ENCODE measurements at places on chromosomes 7 and 10.

GRCh38 chr7:73521636-73522104 is 423 bp downstream of the BAZ1B start:
- no peak for DNase-seq

GRCh38 chr7:131100357-131101054 is 227.2 kb upstream of the MKLN1 start:
- no peak for DNase-seq

DNA sequence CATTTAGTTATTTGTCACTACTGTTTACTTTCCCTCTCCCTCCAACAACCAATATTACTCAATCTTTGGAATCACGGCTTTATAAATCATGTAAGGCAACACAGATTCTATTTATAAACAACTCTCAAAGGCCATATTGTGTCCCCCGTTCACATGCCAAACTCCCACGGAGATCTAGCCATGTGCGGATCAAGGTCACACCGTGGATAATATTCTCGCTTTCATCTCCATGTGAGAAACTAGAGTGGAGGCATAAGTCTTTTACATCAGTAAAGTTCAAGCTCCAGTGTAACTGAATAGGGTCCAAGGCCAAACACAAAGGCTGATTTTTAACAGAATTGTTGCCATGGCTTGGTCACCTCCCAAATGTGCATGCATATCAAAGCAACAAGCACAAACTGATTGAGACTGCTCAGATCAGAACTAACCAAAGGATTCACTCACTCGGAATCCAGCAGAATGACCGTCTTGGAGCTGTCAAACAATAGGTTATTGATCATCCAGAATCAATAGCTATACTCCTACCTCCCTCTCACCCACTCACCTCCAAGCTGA is 569.5 kb upstream of the LRRN3 start:
- DNase-seq = no peak

DNA sequence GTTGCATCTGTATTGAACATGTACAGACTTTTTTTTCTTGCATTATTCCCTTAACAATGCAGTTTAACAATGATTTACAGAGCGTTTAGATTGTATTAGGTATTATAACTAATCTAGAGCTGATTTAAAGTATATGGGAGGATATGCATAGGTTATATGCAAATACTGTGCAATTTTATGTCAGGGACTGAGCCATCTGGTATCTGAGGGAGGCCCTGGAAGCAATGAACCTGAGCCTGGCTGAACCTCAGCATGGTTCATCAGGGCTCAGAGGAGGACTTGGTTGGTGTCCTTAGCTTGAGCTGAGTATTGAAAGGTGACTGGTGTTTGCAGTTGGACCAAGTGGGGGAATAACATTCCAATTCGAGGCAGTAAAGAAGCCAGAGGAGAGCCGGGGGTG is 4.8 kb downstream of the ADCK2 start:
- DNase-seq = no peak

DNA sequence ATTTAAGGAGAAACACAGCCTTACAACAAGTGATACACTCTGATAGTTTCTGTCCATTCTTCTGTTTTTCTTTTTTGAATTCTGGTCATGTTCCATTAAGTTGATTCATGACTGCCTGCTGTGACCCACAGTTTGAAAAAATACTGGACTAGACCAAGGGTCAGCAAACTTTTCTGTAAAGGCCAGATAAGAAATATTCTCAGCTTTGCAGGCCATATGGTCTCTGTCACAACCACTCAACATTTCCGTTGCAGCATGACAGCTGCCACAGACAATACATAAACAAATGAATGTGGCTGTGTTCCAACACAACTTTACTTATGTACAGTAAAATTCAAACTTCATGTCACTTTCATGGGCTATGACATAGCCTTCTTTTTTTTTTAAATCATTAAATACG is 156.7 kb downstream of the PLXNA4 start:
- DNase-seq = no peak

- no peak for DNase-seq
Measured at GRCh38 chr7:114444196-114444595, 29.6 kb downstream of the FOXP2 start.

DNA sequence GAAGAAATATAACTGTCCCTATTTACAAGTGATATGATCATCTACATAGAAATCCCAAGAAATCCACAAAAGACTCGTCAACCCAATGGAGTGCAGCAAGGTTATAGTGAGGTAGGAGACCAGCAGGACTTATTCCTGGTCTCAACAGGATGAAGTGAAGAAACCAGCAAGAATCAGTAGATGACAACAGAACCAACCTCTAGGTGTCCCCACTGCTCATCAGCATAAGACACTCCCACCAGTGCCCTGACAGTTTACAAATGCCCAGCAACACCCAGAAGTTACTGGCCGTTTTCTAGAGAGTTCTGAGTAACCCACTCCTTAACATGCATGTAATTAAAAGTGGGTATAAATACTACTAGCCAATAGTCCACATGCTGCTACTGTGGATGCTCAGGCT is 470.5 kb upstream of the LRRTM3 start:
- peak; percentile 1 for DNase-seq

DNA sequence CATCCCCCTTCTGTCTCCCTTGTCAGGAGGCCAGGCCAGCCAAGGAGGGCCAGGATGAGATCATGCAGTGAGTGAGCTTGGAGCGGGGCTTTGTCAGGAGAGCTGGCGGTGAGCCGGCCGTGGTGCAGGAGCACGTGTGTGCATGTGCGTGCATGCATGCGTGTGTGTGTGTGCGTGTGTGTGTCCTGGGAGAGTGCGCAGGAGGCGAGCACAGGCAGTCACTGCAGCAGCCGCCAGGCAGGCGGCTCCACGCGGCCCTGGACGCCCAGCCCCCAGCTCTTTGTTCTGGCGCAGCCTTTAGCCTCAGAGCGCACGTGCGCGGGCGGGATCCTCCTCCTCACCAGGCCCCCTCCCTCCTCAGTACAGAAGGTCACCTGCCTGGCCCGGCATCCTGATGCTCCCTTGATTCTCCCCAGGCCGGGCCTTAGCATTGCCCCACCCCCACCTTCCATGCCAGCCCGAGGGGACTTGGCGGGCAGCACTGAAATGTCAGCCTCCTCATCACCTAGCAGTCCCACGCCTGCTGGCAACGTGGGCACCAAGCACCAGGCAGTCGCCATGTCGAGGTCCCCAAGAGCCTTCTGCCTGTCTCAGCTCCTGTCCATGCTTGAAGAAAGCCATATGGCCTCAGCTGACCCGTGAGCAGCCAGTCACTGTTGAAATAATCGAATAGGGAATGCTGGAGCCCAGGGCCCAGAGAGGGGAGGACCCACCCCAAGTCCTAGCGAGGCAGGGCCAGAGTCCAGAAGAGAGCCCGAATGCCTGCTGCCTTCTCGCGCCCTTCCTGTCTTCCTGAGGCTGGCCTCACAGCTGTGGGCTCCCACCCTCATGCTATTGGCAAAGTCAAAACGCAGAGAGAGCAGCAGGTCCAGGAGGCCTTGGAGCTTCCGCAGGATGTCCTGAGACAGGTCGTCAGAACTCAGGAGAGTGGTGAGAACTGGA is 125.9 kb upstream of the PPIF start:
- no peak for DNase-seq

DNA sequence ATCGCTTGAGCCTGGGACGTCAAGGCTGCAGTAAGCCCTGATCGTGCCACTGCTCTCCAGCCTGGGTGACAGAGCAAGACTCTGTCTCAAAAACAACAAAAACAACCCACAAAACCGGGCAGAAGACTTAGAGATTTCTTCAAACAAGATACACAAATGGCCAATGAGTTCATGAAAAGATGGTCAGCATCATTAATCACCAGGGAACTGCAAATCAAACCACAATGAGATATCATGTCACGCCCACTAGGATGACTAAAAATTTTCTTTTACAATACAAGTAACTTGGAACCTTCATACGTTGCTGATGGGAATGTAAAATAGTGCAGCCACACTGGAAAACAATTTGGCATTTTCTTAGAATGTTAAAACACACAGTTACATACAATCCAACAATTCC is 77.3 kb upstream of the GRID1 start:
- DNase-seq = peak; percentile 29

GRCh38 chr10:21364196-21365114 is 161.0 kb downstream of the SKIDA1 start:
- DNase-seq = peak; percentile 97

DNA sequence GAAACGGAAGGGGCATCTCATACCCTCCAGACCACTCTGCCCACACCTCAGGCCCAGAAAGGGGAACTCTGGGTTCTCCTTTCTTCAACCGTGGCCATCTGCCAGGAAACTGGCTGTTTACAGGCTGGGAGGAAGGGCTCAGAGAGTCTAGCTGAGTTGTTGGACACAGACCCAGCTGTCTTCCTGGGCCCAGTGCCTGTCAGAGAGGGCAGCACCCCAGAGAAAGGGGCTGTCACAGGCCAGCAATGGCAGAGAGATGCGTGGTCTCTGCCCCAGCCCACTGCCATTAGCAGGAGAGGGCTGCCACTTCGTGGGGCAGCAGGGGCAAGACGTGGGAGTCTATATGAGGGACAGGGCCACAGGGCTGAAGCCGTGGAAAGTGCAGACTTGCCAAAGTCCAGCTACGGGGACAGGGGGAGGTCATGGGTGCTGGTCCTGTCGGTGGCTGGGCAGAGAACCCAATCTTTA is 11.0 kb downstream of the GRID1 start:
- no peak for DNase-seq

- no peak for DNase-seq
Measured at GRCh38 chr10:129912166-129912917, 51.7 kb downstream of the EBF3 start.

DNA sequence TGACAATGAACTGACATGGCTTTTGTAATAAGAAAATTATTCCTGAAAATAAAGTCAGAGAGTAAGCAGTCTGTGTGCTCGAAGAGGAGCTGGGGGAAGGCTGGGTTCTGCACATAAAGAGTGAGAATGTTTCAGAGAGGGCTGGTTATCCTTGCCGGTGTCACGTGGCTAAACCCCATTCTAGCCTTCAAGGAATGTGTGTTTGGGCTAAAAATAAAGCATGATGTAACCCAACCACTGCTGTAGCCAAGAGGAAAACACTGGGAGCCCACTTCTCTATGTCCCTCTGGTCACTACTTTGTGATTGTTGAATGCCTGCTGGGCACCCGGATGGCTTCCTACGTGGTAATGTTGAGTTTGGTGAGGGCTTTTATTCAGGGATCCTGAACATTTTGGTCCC is 23.5 kb downstream of the WDFY4 start:
- peak; percentile 12 for DNase-seq

- no peak for DNase-seq
Measured at GRCh38 chr7:149851449-149851848, 13.3 kb downstream of the ZNF862 start.

DNA sequence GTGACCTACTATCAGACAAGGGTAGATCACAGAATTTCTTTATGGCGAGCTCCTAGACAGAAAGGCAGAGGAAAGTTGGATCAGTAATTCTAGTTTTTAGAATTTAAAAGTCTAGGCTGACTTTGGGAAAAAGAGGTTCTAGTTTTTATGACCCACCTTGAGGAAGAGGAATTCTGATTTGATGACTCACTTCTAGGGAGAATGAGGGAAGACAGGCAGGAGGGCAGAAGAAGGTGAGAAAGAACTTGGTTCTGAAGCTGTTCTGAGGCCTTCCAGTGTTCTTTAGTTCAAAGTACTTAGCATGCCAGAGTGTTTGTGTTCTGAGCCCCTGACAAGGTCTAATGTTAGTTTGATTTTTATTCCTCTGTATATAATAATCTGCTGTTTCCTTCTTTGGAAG is 97.2 kb downstream of the PODXL start:
- peak; percentile 17 for DNase-seq

DNA sequence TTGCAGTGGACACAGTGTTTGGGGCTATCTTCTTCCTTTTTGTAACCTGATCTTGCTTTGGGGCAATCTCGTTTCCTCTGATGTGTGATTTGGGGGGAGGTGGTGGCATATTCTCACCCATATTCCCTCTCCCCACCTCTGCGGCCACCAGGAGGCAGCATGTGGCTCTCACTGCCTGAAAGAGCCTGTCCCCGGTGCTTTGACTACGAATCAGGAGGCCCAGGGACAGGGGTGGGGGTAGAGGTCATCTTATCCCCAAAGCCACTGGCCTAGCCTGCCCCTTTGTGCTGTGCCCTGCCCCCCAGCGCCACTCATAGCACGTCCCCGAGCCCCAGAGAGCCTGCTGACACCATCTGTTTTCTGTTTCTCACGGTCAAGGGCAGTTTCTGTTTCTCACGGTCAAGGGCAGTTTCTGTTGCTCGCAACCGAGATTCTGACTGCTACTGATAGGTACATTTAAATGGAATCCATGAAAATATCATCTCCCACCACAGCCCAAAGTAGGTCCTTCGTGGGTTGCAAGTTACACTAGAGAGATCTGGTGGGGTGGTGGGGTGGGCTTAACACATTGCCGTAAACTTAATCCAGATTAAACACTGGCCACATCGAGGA is 28.2 kb downstream of the PHYH start:
- peak; percentile 37 for DNase-seq

DNA sequence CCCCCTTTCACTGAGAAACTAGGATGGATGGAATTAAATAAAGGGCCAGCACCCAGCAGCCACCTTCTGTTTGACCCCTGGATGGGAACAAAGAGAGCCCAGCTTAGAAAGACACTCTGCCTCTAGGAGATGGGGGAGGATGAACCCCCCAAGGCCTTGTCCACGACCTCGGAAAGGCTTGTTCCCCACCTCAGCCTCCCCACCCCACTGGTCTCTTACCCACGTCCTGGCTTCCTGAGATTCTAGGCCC is 9.7 kb downstream of the ITPRIP start:
- no peak for DNase-seq

DNA sequence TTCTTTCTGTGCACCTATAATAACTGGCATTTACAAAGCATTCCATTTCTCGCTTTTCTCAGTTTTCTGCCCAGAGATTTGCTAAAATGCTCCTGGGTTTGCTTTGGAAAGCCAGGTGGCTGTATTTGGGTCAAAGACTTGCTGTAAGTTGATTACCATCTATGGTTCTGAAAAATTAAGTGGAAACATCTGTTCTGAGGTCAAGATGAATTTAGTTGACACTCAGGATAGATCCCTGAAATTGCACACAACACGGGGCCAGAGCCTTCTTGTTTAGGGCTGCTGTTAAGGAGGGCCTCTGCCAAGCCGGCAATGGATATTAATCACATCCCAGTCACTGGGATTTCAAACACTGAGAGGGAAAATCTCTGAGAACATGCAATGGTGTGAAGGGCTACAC is 111.6 kb upstream of the GLI3 start:
- DNase-seq = no peak

DNA sequence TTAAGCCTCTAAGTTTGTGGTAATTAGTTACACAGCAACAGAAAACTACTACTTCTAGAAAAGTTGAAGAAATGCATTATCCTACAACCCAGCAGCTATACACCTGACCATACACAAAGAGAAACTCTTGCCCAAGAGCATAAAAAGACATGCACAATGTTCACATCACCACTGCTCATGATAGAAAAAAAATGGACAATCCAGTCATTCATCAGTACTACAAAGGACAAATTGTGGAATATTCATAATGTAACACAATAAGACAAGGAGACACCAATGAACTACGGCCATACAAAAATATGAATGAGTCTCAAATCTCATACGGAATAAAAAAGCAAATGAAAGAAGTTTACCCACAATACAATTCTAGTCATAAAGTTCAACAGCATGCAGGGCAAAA is 87.4 kb downstream of the ZFAND4 start:
- DNase-seq = no peak
